ENCODE measurements at places on chromosomes 13 and 19.

GRCh38 chr13:114064450-114065140 is 67.8 kb downstream of the RASA3 start:
- DNase-seq = peak; percentile 5

GRCh38 chr13:57925751-57926150 is 294.2 kb downstream of the PCDH17 start:
- no peak for DNase-seq

DNA sequence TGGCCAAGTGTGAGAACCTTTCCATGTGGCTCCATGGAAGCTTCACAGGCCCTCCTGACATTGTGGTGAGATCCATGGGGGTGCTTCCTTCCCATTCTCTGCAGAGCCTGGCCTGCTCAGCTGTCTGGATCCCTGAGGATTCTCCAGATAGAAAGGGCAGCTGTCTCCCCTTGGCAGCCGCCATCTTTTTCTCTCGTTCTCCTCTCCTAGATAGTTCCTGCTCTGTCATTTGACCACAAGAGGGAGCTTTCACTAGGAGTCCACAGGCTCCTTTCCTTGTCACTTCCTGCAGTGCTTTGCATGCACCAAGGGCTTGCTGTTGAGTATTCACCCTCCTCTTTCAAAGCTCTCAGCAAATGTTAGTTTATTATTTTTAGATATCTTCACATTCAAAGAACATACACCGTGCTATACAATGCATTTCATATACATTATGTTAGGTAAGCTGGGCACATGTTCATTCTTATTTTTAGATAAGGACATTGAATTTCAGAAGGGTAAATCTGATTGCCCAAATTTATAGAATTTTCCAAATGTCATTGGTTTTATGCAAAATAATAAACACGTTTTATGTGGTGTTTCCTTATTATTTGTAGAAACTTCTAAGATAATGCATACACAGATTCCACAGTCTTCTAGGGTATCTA is 133.2 kb downstream of the FRY start:
- peak; percentile 54 for DNase-seq

DNA sequence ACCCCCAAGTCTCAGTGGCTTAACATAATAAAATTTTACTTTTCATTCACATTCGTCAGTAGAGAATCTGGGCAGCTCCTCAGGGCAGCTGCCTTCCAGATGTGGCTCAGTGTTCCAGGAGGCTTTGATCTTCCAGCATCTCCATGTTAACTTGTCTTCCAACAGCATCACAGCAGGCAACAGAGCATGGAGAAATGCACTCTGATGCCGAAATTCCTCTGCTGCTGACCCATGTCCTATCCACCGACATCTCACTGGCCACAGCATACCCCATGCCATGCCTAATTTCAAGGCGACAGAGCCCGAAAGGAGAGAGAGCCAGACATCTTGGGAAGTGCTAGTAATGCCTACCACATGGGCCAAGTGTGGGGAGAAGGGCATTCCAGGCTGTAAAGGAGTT is 64.9 kb upstream of the MEDAG start:
- no peak for DNase-seq
